AG20443 (cell line): ENCODE measurements at places on chromosomes 5 and 9.

GRCh38 chr9:13731637-13732036 lies 452.1 kb upstream of the MPDZ start:
- no peak for DNase-seq

GRCh38 chr5:53713978-53714666 lies 153.7 kb downstream of the NDUFS4 start:
- DNase-seq: no peak

DNA sequence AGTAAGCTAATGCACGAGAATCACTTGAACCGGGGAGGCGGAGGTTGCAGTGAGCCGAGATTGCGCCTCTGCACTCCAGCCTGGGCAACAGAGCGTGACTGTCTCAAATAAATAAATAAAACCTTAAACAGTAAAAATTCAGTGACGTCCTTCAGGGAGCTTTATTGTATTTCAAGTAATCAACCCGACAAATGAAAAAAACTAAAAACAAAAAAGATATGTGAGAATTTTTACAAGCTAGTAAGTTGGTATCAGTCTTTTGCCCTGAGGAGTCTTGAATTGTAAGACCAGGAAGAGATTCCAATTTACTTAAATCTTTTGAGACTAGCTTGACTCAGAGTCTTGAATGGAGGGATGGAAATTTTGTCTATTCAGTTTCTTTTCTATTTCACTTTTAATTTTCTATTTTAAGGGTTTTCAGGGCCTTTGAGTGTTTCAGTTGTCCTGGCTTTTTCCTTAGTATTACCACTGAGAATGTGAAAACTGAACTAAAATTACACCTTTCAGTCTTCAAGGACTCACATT lies 126.0 kb upstream of the DHFR start:
- no peak for DNase-seq

- no peak for DNase-seq
These were observed 33.6 kb upstream of the ZNF608 start for GRCh38 chr5:124780011-124780410.

GRCh38 chr9:4691795-4692194 lies 12.4 kb downstream of the CDC37L1 start:
- DNase-seq: peak; percentile 62

DNA sequence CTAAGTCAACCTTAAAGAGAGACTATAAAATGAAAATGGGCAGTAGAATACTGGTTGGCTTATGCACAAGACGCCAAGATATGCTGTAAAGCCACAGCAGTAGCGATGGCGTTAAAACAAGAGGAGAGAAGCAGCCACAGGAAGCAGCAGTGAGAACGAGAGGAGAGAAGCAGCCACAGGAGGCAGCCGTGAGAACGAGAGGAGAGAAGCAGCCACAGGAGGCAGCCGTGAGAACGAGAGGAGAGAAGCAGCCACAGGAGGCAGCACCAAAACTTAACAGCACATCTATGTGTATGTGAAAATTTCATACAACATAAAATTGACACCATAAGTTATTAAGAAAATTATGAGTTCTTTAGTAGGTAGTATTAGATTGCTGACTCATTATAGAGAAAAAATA lies 2318.6 kb upstream of the ACO1 start:
- DNase-seq: no peak

GRCh38 chr5:5351288-5351979 lies 71.0 kb upstream of the ICE1 start:
- no peak for DNase-seq

DNA sequence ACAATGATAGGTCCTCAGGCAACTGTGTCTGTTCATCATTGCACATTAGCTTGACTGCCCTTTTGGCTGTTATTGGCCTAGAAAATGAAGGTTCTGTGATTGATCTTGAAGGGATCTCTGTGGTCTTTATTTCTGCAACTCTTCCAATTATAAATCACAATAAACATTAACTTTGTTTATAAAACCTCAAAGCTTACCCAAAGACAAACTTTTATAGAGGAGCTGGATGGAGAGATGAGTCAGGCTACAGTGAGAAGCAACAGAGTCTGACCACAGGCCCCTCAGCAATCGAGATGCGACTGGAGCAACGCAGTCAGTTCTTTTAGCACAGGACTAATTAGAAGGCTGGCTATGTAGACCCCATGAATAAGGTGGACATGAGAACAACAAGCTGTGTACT lies 5.3 kb downstream of the MACROH2A1 start:
- DNase-seq: no peak

DNA sequence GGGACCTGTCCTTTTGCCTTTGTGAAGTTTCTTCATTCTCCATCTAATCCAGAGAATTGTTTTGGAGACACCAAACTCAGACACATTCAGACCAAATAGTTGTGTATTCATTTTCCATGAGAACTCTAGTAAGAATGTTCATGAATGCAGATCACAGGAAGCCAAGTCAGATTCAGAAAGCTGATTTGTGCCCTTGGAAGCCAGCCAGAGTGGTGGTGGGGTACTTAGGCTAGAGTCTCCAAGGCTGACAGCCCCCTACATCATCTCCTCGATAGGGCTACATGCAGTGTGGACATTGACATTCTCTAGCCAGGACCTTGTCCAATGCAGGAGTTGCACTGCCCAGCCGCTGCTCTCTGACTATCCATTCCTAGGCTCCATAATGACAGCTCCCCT lies 137.6 kb downstream of the UGCG start:
- no peak for DNase-seq

- DNase-seq: no peak
These were observed 113.5 kb upstream of the SPOCK1 start for GRCh38 chr5:137612576-137612975.

- DNase-seq: no peak
These were observed 1537.0 kb upstream of the CDH9 start for GRCh38 chr5:28575368-28575767.
